ENCODE measurements at places on chromosomes 5 and 9.

- no peak for DNase-seq
Measured at GRCh38 chr5:54671681-54672080, 154.1 kb downstream of the SNX18 start.

- no peak for DNase-seq
Measured at GRCh38 chr5:72925336-72926010, 30.4 kb upstream of the FCHO2 start.

GRCh38 chr5:171862624-171863023 is 77.0 kb downstream of the SMIM23 start:
- no peak for DNase-seq

- DNase-seq: no peak
Measured at GRCh38 chr5:59525957-59526356, 367.6 kb downstream of the PDE4D start.

- DNase-seq: no peak
Measured at GRCh38 chr5:138148811-138149210, 9.6 kb upstream of the NME5 start.

GRCh38 chr5:156762771-156763170 is 87.3 kb upstream of the PPP1R2B start:
- no peak for DNase-seq

DNA sequence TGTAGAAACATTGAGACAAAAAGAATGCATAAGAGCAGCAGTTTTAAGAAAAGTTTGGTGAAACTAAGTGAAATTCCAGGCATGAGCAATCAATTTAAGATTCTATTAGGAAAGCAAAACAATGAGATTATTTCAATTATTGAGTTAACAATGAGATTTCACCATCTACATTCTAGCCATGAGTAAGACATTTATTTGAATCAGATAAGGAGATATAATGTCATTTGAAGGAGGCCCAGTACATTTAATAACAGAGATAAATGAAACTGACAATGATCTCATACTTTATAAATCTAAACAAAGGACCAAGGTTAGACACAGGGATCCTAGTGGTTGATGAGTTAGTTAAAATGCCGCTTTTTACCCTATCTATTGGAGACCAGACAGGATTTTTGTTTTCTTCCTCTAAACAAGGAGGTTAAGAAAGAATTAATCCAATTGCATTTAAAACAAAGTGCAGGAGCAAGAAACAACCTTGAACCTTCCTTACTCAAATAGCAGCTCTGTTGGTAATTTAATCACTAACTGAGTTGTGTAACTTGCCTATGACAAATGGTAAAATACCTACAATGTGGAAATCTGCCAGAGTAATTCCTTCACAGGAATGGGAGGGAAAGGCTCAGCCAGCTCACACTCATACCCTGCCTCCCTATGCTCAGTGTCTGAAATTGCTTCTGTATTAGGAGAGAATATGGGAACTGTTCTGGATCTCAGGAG is 103.5 kb upstream of the NR3C1 start:
- no peak for DNase-seq

- DNase-seq: no peak
Measured at GRCh38 chr5:71883742-71884103, 164.6 kb downstream of the CARTPT start.

GRCh38 chr5:51810592-51810991 is 427.3 kb downstream of the ISL1 start:
- DNase-seq: no peak

DNA sequence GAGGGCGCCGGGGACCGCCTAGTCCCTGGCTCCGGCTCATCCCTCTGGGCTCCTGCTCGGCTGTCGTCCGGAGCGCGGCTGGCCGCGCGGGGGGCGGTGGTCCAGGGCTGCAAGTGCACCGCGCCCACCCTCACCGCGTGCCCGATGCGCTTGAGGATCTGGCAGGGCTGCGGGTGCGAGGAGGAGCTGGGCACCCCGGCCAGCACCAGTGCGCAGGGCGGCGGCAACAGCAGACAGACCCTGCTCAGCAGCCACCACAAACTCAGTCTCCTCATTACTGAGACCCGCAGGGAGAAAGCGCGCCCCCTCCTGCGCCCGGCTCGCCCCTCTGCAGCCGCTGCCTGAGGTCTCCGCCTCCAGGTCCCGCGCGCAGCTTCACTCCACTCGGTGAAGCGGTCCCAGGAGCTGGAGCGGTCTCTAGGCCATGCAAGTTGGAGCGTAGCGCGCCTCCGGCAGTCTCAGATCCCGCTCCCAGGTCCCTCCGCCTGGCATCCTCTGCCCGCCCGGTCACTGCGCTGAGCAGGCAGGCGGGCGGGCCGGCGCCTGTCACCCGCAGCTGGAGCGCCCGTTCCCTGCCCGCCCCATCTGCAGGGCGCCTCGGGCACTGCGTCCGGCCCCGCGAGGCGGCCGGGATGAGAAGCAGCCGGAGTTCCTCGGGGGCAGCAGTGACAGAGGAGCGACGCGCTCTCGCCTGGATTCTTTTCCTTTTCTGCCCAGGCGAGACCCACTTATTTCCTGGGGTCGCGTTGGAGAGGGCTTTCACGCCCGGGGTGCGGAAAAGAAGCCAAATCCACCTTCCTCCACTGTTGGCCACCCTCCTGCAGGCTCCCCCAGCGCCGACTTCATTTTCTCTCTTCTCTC is 512 bp downstream of the GRIN3A start:
- DNase-seq: no peak

GRCh38 chr9:124520206-124520596 is 13.0 kb upstream of the NR5A1 start:
- DNase-seq: no peak

GRCh38 chr5:170863646-170864045 is 1.8 kb downstream of the RANBP17 start:
- no peak for DNase-seq

GRCh38 chr5:108729242-108729615 is 18.5 kb upstream of the FER start:
- DNase-seq: no peak

- DNase-seq: no peak
Measured at GRCh38 chr9:70020217-70020616, 23.4 kb upstream of the MAMDC2 start.

GRCh38 chr5:93731987-93732386 is 9.4 kb downstream of the POU5F2 start:
- DNase-seq: no peak

DNA sequence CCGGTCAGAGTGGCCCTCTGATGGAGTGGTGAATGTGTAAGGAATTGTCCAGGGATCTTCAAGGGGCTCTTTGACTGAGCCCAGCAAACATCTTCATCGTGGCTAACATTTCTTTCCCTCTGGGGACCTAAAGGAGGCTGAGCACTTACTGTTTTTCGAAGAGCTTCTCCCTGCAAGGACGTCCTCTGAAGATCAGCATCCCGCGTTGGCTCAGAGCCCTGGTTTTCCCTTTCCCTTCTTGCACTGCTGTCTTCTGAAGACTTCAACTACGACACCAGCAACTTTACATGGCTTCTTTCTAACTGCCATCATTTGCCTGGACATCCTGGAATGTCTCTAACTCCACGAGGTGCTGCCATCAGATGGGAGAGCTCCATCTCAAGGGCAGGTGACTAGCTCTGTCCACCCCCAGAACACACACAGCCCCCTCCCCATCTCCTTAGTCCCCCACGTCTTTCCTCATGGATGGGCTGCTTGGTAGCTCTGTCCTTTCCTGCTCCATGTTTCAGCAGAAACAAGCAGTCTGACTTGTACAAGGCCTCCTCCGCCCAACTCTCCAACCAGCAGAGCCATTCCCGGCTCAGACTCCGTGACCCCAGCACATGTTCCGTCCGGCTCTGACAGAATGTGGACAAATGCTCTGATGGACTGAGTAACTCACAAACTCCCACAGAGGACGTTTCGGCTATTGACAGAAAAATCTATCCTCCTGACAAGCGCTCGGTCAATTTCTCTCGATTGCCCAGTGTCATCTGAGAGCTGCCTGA is 17.1 kb downstream of the SHB start:
- DNase-seq: no peak

DNA sequence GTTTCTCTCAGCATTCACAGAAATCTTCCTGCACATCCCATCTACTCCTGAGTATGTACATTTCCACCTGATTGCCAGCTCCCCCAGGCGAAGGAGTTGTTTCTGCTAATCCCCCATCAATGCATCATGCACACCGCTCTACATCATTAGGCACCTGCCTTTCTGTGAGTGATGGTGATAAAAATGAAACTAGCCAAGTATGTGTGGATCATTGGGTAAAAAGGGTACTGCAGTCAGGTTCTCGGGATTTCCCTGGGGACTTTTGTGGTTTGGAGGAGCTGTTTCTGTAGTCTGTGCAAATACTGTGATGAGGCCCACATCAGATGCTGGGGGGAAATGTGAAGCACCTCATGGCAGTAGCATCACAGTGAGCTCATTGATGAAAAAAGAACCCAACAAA is 30.4 kb downstream of the CAMK4 start:
- no peak for DNase-seq

DNA sequence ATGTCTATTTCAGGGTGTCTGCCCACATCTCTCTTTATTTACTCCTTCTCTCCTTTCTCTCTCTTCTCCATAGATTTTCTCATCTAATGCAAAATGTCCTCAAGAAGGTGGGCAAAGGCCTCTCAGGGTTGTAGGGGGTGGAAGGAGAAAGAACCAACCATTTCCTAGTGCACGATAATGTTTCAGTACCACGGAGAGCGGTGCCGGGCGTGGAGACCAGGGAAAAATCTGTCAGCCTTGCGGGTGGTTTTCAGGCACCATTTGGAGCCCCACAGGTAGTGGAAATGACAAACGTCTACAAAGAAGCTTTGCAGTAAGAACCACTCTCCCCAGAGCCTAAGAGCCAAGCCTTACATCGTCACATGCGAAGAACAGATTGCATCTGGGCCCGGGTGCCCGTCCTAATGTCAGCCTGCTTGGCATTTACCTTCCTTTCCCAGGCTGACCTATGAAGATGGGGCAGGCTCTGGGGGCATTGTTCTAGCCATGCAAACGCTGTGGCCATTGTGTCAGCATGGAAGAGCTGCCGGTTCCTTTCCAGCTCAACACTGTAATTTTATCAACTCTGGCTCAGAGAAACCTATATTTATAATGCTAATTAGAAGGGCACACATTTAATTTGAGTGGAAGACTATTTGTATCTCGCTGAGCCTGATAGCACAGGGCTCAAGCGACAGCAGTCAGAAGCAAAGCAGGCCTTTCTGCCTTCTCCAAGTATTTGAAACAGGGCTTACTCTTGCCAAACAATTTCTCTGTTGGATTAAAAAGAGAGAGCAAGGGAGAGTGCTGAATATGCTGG is 430.1 kb upstream of the WWC1 start:
- no peak for DNase-seq

GRCh38 chr5:23274171-23274570 is 233.2 kb upstream of the PRDM9 start:
- DNase-seq: no peak

- no peak for DNase-seq
Measured at GRCh38 chr5:79020861-79021561, 35.9 kb upstream of the ARSB start.

- no peak for DNase-seq
Measured at GRCh38 chr9:34049630-34050384, 1.1 kb upstream of the UBAP2 start.

- DNase-seq: no peak
Measured at GRCh38 chr9:113853333-113853732, 22.8 kb upstream of the ZNF618 start.

DNA sequence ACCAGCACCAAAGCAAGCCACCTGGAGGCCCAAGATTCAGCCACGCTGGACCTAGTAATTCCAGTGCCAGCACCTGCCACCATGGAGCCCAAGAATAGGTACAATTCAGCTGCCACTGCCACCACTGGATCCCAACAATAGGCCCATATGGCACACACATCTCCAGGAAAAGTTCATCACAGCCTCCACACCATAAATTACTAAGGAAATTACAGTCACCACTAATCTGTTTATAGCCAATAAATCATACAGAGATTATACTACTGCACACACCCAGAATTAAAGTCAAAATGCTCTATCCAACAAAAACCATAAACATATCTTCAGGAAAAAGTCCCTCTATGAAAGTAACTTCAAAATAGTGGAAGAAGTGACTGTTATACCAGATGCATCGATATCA is 242.8 kb downstream of the SPATA31D1 start:
- DNase-seq: no peak

DNA sequence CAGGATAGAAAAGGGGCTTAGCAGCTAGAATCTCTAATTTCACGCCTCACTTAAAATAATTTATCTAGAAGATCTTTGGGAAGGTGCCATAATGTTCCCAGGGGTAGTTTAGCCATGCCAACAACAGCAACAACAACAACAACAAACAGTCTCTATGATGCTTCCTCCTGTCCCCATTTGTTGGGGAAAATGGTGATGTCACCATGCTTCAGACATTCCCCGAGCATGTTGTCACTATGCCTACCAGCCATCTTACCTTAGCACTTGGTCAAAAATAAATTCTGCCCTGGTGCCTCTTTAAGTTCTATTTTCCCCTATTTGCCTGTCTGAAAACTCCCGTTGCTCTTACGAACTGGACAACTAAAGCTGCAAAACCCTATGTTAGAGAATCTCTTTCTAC is 76.6 kb downstream of the KCNN2 start:
- no peak for DNase-seq
